ENCODE measurements at places on chromosomes 13 and 19.

DNA sequence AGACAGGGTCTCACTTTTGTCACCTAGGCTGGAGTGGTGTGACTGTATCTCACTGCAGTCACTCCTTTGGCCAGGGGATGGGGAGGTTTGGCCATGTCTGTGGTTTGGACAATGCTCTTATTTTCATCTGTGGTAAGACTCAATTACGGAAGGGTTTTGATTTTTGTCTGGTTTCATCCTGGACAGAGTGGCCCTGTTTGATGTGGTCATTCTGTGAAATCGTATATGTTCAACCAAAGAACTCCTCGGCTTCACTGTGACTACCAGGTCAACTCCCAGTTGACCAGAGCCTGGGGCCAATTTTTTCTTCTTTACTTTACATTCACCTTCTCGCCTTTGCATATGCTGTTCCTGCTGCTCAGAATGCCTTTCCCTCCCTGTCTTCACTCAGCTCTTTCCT lies 6.8 kb upstream of the CCDC124 start:
- no peak for DNase-seq

- no peak for DNase-seq
Observed at GRCh38 chr13:35966024-35966423, 165.2 kb downstream of the DCLK1 start.

DNA sequence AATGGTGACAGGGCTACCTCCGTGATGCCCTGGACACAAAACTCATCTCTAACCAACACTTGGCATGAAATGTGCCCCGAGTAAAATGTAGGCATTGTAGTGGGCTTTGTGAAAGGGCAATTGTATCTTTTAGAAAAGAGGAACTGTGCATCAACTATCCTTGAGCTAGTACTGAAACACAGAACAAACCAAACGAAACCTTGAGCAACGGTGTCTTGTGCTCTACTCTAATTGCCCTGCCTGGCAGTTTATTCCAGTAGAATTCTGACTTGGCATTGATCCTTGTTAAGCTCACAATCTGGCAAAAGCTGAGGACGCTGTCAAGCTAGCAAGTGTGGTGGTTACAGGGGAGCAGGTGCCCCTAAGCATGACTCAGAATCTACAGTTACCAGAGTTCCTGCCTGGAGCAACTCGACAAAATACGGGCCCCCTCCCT lies 707.1 kb upstream of the SPRY2 start:
- DNase-seq: no peak

DNA sequence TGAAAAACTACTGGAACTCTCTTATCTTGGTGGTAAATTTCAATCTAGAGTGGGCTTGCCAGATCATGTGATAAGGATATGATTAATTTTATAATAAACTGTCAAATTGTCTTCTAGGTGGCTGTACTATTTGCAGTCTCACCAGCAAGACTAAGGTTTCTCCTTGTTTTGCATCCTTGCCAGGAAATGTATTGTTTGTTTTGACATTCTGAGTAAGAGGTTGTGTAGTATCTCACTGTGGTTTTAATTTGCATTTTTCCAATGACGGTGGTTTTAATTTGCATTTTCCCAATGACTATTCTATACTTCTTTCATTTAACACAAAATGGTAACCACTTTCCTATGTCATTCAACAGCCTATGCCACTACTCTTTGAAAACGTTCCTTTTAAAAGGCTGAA lies 2.0 kb downstream of the CAB39L start:
- DNase-seq: no peak

DNA sequence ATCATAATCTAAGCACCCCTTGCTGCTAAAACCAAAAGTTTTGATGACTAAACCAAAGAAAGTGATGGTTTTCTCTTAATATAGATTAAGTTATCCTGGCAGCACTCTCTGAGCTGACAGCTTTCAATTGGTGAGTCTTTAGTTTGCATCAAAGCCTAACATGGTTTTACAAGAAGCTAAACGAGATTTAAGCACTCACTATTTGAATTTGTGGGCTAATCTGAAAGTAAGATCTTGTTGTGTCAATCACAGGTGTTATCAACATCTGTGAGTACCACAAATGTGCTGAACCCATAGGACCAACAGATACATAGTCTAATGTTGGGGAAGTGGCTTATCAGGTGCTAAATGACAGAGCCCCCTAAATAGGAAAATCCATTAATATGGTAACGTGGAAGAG lies 223.9 kb downstream of the LHFPL6 start:
- no peak for DNase-seq

- no peak for DNase-seq
Observed at GRCh38 chr13:48626726-48627451, 26.8 kb upstream of the CYSLTR2 start.

DNA sequence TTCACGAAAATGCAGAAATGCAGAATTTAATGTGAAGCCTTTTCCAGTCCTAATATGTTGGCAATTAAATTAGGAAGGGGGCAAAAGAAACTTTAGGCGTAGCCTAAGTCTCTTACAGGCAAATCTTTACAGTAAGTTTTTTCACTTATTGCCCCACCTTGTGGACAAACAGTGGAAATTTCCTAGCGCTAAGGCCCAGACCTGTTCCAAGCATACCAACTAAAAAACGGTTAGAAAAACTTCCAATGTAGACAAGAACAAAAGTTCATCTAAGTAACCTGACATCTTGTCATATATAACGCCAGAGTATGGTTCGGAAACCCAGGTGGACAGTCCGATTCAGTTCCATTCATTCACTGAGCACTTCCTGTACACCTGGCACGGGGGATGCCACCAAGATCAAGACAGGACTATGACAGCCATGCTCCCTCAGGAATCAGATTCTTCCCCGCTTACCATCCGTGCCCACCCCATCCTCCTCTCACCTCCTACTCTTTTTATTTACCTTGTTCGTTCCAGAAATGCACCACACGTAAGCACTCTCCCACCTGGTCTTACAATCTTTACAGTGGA lies 4.9 kb downstream of the ZAR1L start:
- no peak for DNase-seq
